Right lobe of liver (tissue), 6 donors: ENCODE measurements at places on chromosomes 16 and 17. TPM values are rescaled to one million over a fixed set of nuclear protein-coding genes. Genes with fewer than 3 reads are reported as not detected.
A peak's percentile ranks its signal among the peaks of the same experiment; 100 is the strongest.

- no peak for DNase-seq
- no peaks in the 10 kb centered on the region for H3K36me3 ChIP-seq
- H3K27ac ChIP-seq = no peak overlapping the region
- H3K4me3 ChIP-seq = no peak overlapping the region
- no peaks in the 10 kb centered on the region for H3K27me3 ChIP-seq
Measured at GRCh38 chr16:49590166-49590871, 216.7 kb downstream of the C16orf78 start.

DNA sequence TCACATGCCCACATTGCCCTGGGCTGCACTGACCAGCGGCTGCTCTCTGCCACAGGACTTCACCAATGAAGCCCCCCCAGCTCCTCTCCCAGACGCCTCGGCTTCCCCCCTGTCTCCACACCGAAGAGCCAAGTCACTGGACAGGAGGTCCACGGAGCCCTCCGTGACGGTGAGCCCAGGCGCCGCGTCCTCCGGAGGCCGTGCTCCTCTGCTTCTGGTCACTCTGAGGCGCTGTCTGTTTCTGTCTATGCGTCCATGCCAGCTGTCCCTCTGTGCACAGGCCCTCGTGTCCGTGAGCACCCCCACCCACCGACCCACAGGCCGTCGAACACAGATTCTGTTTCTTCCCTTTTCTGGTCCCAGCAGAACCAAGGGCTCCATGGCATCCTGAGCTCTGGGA lies 62.6 kb downstream of the PLD6 start:
- no peak for DNase-seq
- peaks cover 74% of the 10 kb centered on the region for H3K36me3 ChIP-seq
- H3K27me3 ChIP-seq = no peaks in the 10 kb centered on the region
- H3K4me1 ChIP-seq = no peaks in the 10 kb centered on the region
- no peak overlapping the region for H3K27ac ChIP-seq

DNA sequence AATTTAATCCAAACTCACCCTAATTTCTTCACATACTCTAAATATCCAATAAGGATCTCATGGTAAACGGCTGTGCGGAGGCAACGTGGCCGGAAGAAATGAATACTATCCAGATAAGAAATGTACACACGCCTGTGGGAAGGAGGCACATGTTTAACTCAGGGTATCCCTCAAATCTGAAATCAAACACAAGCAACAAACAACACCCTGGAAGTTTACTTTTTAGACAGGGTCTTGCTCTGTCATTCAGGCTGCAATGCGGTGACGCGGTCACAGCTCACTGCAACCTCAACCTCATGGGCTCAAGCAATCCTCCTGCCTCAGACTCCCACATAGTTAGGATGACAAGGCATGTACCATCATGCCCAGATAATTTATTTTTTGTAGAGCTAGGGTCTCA lies 21.2 kb upstream of the TRAP1 start:
- no peak overlapping the region for H3K4me3 ChIP-seq
- H3K4me1 ChIP-seq = no peaks in the 10 kb centered on the region
- H3K27ac ChIP-seq = no peak overlapping the region

The CDK12 gene
- 33.4 TPM for total RNA-seq

The LDHD gene
- total RNA-seq = 90.9 TPM

DNA sequence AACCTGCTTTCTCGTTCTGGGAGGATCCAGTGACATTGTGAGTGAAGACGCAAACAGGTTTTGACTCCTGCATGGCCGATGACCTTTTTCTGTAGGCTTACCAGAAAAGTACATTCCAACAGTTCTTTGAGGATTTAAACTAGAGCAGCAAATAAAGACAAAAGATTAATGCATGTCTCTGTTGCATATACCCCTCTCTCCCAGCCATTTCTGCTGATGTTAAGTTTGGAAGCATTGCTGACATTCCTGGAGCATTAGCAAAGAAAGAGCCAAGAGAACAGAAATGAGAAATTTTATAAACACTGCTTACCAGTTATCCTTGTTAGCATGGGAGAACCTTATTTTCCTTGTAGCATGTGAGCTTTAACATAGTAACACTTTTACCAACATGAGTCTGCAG lies 49.3 kb downstream of the SIAH1 start:
- H3K27ac ChIP-seq = no peak overlapping the region
- DNase-seq = no peak
- no peaks in the 10 kb centered on the region for H3K27me3 ChIP-seq
- H3K36me3 ChIP-seq = peaks cover 42% of the 10 kb centered on the region
- H3K4me1 ChIP-seq = no peaks in the 10 kb centered on the region

DNA sequence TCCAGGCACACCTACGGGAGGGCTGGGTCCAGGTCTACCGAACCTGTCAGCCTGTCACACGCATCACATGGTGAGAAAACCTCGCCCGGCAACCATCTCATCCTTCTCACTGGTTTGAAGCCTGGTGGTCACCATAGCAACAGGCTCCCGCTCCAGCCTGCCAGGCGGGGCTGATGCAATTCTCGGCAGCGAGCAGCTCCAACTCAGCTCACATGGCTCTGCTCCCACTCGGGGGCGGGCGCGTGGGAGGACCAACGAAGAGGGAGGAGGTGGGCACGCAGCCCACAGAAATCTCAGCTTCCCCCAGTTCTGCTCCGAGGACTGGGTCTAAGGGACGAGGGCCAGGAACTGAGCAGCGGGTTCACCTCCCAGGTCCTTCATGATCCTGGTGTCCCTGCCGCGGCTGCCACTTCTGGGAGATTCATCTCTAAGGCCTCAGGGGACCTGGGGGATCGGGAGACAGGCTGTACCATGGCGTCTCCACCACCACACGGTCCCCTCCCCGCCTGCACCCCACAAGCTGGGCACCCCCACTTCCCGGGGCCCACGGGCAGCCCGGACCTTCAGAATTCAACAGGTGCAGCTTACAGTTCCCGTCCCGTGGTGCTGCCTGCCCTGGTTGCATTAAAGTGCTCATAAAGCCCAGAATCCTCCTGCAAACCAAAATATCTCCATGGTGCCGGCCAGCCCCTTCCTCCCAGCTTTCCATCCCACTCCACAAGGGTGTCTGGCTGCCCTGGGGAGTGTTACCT lies 25.8 kb downstream of the ABR start:
- no peak overlapping the region for H3K27ac ChIP-seq
- no peak overlapping the region for H3K4me3 ChIP-seq
- H3K27me3 ChIP-seq = no peaks in the 10 kb centered on the region
- no peak for DNase-seq

DNA sequence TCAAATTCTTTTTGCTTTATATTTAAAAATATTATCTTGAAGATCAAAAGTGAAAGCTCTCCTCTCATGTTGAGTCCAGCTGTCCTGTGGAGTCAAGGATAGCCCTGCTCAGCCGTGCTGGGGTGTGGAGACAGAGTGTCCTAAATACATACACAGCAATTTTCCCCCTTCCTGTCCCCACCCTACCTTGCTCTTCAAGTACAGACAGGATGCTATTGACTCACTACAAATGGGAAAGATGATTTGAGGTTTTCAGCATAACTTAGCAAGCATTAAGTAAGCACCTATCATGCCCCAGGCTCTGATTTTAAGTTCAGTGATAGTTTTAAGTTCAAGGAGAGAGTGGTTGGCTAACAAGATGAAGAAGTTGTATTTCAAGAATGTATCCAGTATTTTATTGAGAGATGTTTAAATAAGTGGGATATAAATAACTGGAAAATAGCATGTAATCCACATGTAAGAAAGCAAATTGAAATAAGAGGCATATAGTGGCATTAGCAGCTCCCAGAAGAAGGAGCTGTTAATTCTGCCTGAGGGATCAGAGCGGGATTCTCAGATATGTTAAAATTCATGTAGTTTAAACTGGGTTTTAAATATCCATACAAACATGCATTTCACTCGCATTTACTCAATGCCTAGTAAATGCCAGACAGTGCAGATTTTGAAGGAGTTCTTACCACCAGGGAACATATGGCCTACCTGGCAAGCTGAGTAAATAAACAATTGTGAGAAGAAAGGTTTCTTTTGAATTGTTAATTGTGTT lies 183.5 kb upstream of the ANKFN1 start:
- H3K27ac ChIP-seq = no peak overlapping the region
- H3K4me3 ChIP-seq = no peak overlapping the region
- no peaks in the 10 kb centered on the region for H3K36me3 ChIP-seq
- H3K4me1 ChIP-seq = no peaks in the 10 kb centered on the region
- no peaks in the 10 kb centered on the region for H3K27me3 ChIP-seq

GRCh38 chr17:34579979-34580684 lies 750 bp downstream of the TMEM132E start:
- peaks cover 21% of the 10 kb centered on the region for H3K4me1 ChIP-seq
- peak overlapping the region; percentile 43 for H3K4me3 ChIP-seq
- H3K27ac ChIP-seq = no peak overlapping the region
- H3K36me3 ChIP-seq = no peaks in the 10 kb centered on the region

DNA sequence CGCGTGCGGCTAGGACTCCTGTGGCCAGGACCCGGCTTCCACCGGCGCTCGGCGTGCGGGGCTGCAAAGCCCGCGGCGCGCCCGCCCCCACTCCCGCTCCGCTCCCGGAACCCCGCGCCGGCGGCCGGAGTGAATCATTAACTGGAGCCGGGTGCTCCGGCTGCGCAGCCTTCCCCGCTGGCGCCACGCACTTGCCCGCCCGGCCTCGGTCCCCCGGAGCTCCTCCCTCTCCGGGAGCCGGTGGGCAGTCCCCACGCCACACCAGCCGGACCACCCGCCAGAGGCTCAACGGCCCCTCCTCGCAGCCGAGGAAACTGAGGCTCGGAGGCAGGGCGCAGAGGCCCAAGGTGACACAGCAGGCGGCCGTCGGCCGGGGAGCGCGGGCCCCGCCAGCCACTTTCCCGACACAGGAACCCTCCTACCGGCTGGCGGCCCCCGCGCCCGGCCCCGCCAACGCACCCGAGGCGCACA lies 580 bp downstream of the BCAR1 start:
- peak; percentile 81 for DNase-seq
- H3K36me3 ChIP-seq = no peaks in the 10 kb centered on the region
- peak overlapping the region; percentile 75 for H3K27ac ChIP-seq
- H3K4me1 ChIP-seq = no peaks in the 10 kb centered on the region

The CD300LD gene
- total RNA-seq = not detected

DNA sequence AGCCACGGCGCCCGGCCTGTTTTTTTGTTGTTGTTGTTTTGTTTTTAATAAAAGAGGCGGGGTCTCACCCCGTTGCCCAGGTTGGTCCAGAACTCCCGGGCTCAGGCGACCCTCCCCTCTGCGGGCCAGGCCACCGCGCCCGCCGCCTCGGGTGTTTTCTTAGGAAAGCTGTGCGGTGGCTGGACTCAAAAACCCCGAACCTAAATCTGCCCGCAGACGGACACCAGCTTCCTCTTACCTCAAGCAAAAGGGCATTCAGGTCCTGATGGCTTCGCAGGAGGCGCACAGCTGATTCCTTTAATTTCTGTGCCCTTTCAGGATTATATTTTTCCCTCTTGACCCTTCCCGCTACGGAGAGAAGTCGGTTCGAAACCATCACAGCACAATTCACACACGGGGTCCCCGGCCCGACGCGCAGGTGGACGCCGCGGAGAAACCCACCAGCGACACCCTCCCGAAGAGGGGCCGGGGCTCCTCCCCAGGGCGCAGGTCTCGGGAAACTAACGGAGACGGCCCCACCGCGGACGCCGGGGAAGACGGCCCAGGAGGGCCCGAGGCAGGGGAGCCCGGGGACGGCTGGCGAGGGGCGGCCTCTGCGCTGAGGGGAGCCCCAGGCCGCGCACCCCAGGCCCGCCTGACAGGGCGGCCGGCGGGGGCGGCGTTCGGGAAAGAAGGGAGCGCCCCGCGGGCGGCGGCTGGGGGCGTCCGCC lies 653 bp downstream of the FANCA start:
- no peak overlapping the region for H3K27ac ChIP-seq
- H3K4me3 ChIP-seq = peak overlapping the region; percentile 68
- no peaks in the 10 kb centered on the region for H3K27me3 ChIP-seq
- no peaks in the 10 kb centered on the region for H3K36me3 ChIP-seq
- no peak for DNase-seq

DNA sequence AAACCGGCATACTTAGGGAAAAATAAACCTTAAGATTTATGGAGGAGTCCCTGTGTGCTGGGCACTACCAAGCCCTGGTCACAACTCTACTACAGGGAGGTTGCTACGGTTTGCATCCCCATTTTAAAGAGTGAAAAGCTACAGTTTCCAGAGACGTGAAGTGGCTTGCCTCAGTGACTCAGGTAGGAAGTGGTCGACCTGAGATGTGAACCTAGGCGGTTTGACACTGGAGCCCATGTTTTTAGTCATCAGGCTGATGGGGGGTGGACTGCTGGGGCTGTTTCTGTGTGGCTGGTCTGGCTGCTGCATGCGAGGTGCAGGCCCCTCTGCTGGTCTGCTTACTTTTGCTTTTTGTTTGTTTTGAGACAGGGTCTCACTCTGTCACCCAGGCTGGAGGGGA lies 6.6 kb downstream of the COX6A2 start:
- H3K36me3 ChIP-seq = no peaks in the 10 kb centered on the region
- H3K4me3 ChIP-seq = no peak overlapping the region
- H3K4me1 ChIP-seq = no peaks in the 10 kb centered on the region
- H3K27ac ChIP-seq = no peak overlapping the region
- no peaks in the 10 kb centered on the region for H3K27me3 ChIP-seq
- no peak for DNase-seq

- no peaks in the 10 kb centered on the region for H3K36me3 ChIP-seq
- no peaks in the 10 kb centered on the region for H3K27me3 ChIP-seq
- no peak overlapping the region for H3K4me3 ChIP-seq
- no peak for DNase-seq
- H3K27ac ChIP-seq = no peak overlapping the region
Measured at GRCh38 chr17:31390426-31390747, 1.1 kb upstream of the RAB11FIP4 start.

GRCh38 chr17:56141046-56141839 lies 12.0 kb upstream of the ANKFN1 start:
- no peaks in the 10 kb centered on the region for H3K27me3 ChIP-seq
- DNase-seq = no peak
- H3K27ac ChIP-seq = no peak overlapping the region
- H3K36me3 ChIP-seq = no peaks in the 10 kb centered on the region

The GSG1L gene
- not detected for total RNA-seq

The CX3CL1 gene
- 20.5 TPM for total RNA-seq

DNA sequence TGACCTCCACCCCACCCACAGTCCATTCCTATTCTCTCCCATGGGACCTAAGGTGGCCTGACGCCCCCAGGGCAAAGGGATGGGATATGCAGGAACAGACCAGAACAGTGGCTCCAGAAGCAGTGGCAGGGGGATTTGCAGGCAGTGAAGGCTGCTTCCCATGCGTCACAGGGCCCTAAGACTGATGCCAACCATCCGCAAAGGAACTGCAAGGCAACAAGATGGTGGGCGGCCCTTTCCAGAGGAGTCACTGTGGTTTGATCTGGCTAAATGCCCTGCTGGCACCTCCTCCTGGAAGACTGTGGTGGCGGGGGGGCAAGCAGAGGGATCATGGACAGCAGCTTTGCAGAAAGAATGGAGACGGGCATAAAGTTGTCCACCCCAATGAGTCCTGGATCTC lies 4.4 kb upstream of the SLC39A11 start:
- H3K4me1 ChIP-seq = no peaks in the 10 kb centered on the region
- no peak overlapping the region for H3K4me3 ChIP-seq
- H3K36me3 ChIP-seq = no peaks in the 10 kb centered on the region
- no peak for DNase-seq
- no peak overlapping the region for H3K27ac ChIP-seq
- no peaks in the 10 kb centered on the region for H3K27me3 ChIP-seq

The COPZ2 gene
- total RNA-seq = 26.6 TPM

The CCDC182 gene
- not detected for total RNA-seq

The KRT39 gene
- total RNA-seq = not detected

- no peak for DNase-seq
- peak overlapping the region; percentile 74 for H3K27ac ChIP-seq
- peak overlapping the region; percentile 97 for H3K4me3 ChIP-seq
Measured at GRCh38 chr16:67873435-67874370, 851 bp downstream of the EDC4 start.
